ENCODE measurements at places on chromosomes 16 and 17.

GRCh38 chr17:4422864-4423263 lies 10.9 kb upstream of the SPNS3 start:
- no peak for DNase-seq

DNA sequence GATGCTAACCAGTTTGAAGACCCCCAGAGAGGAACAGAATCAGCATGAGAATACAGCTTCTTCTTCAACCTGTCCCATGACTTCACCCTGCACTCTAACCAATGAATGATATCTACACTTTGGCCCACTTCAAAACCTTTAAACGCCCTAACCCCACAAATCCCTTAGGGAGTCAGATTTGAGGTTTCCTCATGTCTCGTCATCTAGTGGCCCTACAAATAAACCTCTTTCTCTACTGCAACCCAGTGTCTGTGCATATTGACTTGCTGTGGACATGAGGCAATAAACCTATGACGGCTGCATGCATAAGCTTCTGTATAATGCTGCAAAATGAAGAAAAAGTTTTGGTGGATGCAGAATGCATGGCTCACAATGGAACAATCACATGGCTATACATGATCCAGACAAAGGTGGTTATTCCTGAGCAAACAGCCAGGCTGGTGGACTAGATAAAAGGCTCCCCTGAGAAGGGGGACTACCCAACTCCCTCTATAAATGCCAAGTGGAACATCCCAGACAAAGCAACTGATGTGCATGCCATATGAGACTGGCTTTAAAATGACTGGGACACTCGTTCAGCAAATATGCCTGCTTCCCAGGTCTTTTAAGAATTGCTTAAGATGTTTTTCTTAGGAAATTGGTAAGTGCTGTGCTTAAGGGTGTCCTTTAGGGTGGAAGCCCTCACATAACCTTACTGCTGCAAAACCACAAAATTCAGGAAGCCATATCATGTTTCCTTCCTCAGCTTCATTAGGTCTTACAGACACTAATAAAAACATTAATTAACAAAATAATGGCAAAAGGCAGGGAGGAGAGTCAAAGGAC lies 12.2 kb downstream of the N4BP1 start:
- no peak for DNase-seq

GRCh38 chr17:74393346-74393942 lies 26.1 kb downstream of the GPR142 start:
- no peak for DNase-seq

DNA sequence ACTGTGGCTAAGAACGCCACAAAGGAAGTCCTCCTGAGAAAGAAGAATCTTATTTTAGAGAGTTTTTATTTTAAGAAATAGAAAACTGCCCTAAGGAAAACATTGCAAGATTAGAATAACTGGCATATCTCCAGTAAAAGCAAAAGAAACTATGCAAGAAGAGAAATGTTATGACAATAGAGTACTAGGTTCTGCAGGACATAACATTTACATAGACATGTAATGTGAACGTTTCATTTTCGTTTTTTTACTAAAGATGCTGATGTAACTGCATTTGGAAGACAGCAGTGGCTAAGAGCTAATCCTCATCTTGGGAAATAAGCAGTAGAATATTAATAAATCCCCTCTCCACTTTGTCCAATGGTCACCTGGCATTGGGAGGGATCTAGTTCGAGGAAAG lies 7.8 kb upstream of the ASGR2 start:
- DNase-seq, result no peak

GRCh38 chr17:77125432-77125901 lies 15.3 kb upstream of the SEC14L1 start:
- DNase-seq, result no peak

DNA sequence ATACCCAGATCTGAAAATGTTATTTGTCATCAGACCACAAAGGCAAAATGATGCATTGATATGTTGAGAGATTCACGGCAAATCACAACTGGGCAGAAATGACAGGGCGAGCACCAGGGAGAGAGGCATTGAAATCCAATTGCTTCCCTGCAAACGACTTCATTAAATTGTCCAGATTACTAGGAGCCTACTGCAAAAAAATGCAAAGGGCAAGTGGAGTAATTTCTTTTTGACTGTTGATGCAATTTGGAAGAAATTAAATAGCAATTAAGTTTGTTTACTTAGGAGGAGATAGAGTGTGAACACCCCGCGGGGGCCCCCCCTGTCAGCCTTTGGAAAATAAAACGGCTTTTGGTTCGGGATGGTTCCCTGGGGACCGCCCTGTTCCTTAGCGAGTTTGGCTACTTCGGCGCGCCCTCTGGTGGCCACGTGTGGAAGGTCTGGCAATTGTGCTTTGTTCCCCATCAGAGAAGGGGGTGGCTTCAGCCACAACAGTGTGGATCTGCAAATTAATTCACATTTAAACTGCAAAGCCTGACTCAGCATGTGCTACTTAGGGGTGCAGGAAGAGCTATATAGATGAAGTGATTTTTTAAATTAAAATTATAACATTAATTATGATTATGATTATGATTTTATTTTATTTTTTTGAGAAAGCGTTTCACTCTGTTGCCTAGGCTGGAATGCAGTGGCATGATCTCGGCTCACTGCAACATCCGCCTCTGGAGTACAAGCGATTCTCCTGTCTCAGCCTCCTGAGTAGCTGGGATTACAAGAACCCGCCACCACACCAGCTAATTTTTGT lies 14.5 kb upstream of the TMC7 start:
- DNase-seq, result peak; percentile 70

DNA sequence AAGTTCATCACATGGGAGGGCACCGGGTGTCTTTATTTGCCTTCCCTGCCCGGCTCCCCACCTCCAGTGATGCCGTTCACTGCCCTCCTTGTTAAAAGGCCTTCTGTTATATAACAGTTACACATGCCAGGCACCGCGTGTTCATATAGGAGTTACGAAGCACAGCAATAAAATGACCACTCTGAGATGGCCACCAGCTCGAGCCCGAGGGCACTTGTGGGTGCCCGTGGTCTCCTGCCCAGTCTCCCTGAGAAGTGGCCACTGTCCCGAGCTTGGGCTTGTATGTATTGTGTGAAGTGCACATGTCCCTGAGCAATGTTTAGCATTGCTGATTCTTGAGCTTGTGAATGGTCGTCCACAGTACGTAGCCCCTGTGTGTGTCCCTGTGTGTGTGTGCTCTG lies 355.6 kb downstream of the SEC14L1 start:
- no peak for DNase-seq

- no peak for DNase-seq
Measured at GRCh38 chr16:58490065-58490464, 9.9 kb upstream of the NDRG4 start.
